Renal cortical epithelial cell (primary cell): ENCODE measurements at places on chromosomes 2 and 18. TPM values are rescaled to one million over a fixed set of nuclear protein-coding genes. Genes with fewer than 3 reads are reported as not detected.

DNA sequence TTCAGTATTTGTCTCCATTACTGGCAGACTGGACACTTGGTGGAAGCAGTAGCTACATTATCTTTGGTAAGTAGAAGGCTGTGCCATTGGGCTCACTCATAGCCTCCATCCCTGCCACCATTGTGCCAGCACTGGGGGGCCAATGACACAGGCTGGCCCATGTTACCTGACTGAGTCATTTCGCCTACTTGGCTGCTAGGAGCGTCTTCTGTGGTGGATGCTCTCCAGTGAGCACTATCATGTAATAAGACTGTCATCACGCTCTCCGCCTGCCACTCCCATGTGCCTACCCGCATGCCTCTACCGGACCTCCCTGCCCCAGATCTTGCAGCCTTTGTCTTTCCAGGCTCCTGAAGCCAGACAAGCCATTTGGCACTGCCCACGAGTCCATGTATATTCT lies 56.2 kb downstream of the LONRF2 start:
- no peak for DNase-seq

GRCh38 chr2:47660168-47660567 lies 122.8 kb upstream of the MSH6 start:
- DNase-seq: no peak

DNA sequence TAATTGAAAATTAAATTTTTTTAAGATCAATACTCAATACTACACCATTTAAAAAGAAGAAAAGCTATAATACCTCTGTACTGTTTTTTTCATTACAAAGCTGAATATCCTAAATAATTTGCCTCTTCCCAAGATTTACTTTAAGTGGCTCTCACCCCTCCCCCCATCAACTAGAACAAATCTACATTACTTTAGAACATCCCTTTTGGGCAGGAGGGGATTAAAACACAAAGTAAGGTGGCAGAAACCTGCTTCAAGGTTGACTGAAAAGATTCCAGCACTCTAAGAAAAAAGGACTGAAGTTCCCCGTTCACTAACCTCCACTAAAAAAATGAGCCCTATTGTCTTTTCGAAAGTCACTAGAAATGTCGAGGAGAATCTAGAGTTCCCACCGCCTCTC lies 42.3 kb downstream of the SLC38A11 start:
- DNase-seq: no peak

DNA sequence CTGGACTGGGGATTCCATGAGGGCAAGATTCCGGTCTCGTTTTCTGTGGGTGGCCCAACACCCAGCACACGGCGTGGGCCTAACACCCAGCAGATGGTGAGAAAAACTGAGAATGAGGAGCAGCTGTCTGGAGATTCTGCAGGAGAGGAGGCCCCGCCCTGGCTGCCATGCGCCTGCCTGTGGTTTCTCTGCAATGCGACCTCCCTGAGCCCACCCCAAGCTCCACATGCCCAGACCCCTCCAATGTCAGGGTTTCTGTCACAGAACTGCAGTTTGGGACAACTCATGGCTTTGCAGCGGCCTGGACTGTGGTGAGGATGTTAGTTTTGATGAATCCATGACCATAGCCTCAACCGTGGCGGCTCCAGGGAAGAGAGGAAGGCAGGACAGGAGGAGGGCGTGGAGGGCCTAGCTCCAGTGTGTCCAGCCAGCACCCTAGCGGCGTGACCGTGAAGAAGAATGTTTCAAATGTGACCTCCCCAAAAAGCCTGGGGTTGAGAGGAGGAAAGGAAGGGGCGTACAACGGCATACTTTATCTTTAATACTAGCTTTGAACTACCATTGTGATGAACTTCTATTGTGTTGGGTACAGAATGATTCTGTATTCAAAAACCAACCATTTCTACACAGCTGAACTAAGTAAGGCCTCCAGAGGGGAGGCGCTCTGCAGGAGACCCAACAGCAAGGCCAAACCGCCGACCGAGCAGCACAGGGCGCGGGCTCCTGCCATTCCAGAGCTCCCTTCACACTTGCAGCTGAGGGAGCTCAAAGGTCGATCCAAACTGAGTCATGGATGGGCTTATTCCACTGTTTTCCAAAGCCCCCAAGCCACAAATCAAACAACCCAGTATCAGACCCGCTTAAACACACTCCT lies 3.4 kb downstream of the PXDN start:
- DNase-seq: no peak

DNA sequence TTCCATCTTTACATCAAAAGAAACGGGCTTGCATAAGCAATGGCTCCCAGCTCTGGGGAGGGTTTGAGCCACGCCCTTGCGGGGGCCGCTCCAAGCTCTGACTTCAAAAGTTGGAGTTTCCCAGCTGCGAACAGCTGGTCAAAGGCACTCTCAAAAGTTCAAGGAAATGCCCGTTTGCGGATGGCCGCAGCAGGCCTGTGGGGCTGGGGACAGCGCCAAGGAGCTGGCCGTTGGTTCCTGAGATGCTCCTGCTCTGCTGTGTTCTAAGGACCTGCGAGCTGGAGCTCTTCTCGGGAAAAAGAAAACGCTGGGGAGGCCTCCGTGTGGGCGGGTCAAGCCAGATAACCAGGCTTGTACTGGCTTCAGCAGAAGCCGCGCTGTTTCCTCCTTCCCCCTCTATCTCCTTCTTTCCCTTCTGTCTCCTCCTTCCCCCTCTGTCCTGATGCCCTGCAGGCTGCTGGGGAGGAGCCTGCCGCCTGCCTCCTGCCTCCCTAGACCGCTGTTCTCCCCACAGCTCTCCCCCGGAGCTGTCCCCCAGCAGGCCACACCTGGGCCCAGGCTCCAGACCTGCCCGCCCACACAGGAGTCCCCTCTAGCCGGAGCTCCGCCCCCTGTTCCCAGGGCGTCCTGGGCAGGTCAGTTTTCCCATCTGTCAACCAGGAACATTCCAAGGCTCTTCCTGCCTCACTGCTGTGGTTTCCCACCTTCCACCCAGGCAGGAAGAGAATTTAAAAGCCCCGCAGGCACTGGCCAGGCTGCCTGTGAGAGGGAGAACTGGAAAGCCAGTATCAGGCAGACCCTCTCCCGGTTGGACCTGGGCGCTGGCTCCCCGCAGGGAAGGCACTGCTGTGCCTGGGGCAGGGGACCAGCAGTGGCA lies 14.1 kb downstream of the KLF11 start:
- peak; percentile 59 for DNase-seq

DNA sequence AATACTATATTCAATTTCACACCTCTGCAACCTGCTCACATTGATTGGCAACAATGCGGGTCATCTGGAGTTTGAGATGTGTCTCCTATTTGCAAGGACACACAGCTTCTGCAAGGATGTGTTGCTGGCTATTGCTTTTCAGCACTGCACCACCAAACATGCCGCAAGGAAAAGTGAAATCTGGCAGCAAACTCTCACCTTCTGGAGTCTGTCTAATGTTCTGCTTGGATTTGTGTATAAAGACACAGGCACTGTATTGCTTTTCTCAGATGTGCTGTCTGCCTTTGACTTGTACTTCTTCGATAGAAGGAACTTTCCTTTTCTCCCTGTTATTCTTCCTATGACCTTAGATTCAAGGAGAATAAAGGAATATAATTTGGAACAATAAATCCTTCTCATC lies 138.6 kb upstream of the EPHA4 start:
- no peak for DNase-seq

DNA sequence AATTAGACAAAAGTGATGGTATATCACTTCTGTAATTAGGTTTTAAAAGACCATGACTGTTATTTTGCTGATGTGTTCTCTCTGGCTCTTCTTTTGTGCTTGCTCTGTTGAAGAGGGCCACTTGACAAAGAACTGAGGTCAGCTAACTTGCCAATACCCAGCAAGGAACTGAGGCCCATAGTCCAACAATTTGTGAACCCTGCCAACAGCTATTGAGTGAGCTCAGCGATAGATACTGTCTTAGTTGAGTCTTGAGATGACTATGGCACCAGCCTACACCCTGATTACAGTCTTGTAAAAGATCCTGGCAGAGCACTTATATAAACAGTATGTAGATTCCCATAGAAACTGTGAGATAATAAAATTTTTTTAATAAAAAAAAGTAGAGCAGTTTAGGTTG lies 103.0 kb downstream of the BMPR2 start:
- DNase-seq: no peak

DNA sequence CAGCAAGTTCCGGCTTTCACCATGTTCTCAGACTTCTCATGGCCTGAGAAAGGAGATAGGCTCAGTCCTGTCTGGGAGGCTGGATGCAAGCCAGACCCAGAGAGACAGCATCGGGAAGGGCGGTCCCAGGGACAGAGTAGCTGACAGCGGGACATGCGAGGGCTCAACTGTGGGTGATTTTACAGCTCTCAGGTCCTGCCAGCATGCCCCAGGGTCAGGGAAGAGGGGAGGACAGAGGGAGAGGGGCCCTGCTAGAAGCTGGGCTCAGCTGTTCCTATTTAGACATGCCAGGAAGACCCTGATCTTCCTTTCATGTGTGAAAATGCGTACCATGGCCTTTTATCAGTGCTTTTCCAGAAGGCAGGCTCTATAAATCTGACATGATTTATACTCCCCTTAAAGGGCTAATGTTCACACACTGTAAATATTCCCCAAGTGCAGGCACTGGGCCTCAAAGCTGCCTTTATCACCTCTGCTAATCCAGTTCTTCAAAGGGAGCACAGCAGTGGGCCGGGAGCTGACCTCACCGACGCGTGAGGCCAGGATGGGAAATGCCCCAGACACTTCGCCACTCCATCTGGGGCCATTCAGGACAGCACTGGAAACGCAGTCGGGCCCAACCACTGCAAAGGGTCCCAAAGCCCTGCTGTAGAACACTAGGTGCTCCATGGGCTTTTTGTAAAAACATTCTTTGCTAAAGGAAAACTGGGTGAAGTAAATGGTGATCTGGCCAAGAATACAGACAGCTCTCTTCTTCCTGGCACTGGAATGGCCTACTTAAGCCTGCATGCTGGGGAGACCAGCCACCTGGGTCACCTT lies 96.1 kb upstream of the LMAN1 start:
- DNase-seq: no peak

GRCh38 chr2:200762127-200762526 lies 49.6 kb upstream of the BZW1 start:
- DNase-seq: peak; percentile 50

DNA sequence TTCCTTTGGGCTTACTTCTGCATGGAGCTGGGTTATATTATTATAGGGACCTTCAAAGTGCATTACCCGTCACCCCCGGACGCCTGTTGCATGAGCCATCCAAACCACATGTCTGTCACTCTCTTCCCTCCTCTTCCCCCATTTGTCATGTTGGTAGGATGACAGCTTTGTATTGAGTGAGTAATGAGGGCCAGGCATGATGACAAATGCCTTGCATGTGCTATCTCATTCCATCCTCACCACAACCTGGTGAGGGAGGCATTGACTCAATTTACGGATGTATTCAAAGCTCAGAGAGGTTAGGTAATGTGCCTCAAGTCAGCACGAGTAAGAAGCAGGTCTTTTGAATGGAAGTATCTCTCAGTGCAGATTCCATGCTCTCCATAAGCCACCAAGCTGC lies 510.5 kb upstream of the TNP1 start:
- DNase-seq: peak; percentile 88

DNA sequence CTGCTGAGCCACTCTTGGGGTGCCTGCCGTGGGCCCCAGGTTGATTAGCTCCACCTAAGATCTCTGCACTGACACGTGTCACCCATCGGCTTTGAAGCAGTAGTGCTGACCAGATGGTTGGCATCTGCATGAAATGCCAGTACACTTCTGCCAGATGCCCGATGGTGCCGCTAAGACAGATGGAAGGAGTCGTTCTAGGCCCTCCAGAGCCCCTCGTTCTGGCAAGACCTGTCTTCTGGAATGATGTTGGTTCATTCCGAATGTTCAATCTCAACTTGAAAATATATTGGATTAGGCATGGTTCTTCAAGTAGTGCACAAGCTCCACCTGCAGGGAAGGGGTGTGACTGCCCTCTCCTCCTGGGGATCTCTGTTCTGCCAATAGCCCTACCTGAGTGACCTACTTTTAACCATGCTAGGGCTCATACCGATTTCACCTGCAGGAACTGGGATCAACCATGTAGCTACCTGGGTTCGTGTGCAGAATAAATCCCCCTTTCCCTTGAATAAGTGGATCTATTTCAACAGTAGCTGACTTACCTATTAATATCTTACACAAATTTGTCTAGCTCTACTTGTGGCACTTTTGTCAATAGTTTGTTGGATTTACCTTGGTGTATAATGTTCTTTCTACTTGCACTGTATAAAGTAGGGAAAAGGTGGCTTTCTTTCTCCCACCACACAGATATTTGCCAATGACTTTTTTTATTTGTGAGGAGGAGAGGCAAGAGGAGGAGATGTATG lies 342.6 kb downstream of the CTNNA2 start:
- peak; percentile 4 for DNase-seq

GRCh38 chr2:10493075-10493633 lies 45.0 kb upstream of the ODC1 start:
- no peak for DNase-seq

DNA sequence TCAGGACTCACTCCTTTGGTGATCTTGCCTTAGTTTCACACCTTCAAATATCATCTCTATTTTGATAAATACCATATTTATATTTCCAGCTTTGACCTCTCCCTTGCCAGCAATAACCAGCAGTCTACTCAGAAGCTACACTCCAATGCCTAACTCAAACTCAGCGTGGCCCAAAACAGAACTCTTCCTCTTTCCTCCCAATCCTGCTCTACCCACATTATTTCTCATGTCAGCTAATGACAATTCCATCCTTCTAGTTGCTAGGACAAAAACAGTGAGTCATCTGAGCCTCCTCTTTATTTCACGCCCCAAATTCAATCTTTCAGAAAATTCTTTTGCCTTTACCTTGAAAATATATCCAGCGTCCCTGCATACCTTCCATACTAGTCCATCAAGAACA lies 23.5 kb downstream of the CYRIA start:
- no peak for DNase-seq

GRCh38 chr2:205714058-205714776 lies 31.9 kb downstream of the NRP2 start:
- peak; percentile 84 for DNase-seq

DNA sequence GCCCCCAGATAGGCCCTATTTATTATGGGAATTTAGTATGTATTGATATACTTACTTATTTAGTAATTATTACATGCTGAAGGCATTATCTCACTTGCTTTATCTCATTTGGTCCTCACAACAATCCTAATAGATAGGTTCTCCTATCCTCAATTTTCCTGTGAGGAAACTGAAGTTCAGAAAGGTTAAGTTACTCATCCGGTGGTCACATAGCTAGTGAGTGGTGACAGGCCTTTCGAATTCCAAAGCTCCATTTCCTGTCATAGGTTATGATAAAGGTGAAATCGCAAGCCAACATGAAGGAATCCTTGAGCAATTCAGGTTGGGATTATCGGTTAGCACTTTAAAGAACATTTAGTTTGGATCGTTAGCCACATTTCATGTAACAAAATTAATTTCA lies 33.3 kb downstream of the NAB1 start:
- peak; percentile 61 for DNase-seq

- DNase-seq: no peak
Observed at GRCh38 chr2:74278694-74279093, 64.5 kb downstream of the SLC4A5 start.

ANKRD30B gene
- total RNA-seq: not detected in 2 replicates

ACMSD gene
- 3.3 and 21.7 TPM in 2 replicates for total RNA-seq

NCOA1 gene
- total RNA-seq: 8.3 and 22.3 TPM in 2 replicates

SPR gene
- 51.7 and 62.2 TPM in 2 replicates for total RNA-seq

CDH19 gene
- total RNA-seq: not detected in 2 replicates

SERPINB13 gene
- total RNA-seq: not detected in 2 replicates

DSG1 gene
- not detected in 2 replicates for total RNA-seq

SFTPB gene
- not detected in 2 replicates for total RNA-seq
